ENCODE measurements at places on chromosomes 1 and 21.

GRCh38 chr1:242670019-242670418, 145.5 kb upstream of the PLD5 start:
- DNase-seq: no peak

DNA sequence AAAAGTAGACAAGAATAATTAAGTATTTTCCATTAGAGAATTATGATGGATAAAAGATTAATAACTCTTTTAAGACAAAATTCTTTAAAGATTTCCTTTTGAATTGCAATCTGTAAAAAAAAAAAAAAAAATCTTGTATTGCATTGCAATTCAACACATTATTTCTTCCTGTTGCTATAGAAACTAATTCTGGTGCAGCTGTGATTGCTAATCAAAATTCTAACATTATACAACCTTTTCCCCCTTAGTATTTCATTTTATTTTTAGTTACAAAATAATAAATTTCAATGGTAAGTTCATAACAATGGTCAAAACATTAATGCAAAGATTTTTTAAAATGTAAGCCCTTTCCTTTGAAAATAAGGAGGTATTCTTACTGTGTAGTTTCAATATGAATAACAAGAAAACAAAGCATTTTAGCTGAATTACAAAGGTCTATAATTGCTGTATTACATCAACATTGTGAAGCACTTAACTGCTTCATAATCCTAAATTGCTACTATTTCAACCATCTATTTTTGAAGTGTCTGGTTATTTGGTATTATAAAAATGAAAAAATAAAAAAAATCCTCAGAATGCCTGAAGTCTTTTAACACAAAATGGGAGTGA, 135.0 kb downstream of the SYT14 start:
- no peak for DNase-seq

GRCh38 chr1:222927031-222927430, 112.2 kb downstream of the DISP1 start:
- no peak for DNase-seq

DNA sequence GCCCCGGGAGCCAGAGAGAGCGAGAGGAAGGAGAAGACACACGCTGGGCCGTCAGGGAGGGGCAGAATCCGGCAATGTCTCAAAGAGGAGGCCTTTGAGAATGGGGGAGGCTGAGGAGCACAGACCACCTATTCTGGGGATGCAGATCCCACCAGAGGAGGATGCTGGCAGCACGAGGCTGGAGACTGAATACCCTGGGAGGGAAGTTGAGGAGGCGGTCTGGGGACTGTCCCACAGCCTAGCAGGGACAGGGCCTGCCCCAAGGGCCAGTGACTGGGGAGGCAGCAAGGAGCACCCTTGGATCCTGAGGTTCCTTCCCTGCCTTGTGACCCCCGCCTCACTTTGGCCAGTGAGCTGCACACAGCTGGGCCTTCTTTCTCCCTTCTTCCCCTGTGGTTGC, 49.2 kb downstream of the SLC37A1 start:
- no peak for DNase-seq

All from T-helper 9 cell (primary cell).